OCI-LY7 (cell line): ENCODE measurements at places on chromosomes 3 and 15.

DNA sequence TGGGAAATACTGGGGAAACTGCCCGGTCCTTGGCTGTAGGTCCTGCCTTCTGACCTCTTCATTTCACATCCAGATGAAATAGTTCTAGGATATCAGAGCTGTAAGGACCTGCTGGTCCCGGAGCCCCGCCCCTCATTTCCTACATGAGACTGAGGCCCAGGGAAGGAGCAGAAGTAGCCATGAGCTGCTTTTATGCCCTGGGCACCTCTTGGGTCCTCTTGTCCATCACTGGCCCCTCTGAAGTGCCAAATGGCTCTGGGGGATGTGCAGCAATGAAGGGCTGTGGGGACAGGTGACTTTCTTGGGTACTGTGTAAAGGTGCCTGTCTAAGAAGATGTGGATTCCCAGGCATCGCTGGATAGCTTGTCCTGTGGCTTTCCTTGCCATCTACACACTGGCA is 40.3 kb upstream of the ESYT3 start:
- no peak for DNase-seq

GRCh38 chr3:50491023-50491422 is 12.4 kb downstream of the CACNA2D2 start:
- peak; percentile 66 for DNase-seq

- DNase-seq: peak; percentile 76
Observed at GRCh38 chr3:45665101-45665572, 24.1 kb upstream of the SACM1L start.

DNA sequence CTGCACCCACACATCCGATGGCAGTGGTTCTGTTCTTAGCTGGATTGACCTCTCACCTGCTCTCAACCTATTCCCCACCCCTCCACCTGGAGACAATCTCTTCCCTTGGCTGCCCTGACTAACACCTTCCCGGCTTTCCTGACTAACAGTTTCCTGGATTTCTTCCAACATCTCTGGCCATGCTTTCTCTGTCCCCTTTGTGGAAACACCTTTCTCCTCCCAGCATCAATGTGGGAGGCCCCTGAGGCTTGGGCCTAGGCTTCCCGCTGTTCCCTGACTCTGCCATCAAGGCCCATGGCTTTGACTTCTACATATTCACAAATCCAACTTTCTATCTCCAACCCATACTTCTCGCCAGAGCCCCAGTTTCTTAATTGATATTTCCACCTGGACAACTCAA is 142.8 kb upstream of the ATP2B2 start:
- DNase-seq: no peak
